ENCODE measurements at places on chromosomes 6 and 20.

GRCh38 chr6:63816401-63816981 lies 180.9 kb downstream of the PHF3 start:
- DNase-seq: no peak

- no peak for DNase-seq
Measured at GRCh38 chr20:6783752-6784151, 16.3 kb downstream of the BMP2 start.

DNA sequence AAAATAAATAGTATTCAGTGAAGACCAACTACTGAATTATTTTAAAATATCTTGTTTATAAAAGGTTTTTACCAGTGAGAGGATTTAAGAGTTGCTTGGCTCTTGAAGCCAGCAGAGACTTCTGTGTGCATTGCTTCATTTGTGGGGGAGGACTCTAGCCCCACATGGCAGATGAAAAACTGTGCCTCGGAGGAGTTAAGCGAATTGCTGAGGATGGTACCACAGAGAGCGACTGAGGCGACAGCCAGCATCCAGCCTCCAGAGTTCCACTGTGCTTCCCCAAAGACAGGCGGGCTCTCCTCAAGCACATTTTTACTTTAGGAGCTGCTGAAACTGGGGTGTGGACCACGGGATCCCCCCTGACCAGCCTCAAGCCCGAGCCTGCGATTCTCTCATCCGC lies 80.7 kb downstream of the THBS2 start:
- no peak for DNase-seq

DNA sequence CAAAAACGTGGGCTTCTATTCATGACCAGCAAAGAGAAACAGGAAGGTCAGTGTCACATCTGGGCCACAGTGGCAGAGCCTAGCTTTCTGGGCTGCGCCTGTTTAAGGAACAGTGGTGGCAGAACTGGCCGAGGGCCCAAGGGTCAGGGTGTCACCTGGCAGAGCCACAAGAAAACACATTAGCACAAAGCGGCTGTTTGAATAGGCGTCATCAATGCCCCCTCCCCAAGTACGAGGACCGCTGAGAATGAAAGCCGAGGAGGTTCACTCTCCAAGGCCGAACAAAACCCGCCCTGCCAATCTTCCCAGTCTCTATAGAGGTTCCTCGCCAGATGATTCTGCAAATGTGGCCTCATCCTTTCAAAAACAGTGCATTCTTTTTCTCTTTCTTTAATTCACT lies 125.2 kb upstream of the TRAF3IP2 start:
- DNase-seq: no peak

- DNase-seq: peak; percentile 78
Measured at GRCh38 chr6:31575335-31575901, at the start of gene TNF. TSS of gene TNF (plus strand) at chr6:31575565. CDS start at chr6:31575742, 177 bp downstream.

DNA sequence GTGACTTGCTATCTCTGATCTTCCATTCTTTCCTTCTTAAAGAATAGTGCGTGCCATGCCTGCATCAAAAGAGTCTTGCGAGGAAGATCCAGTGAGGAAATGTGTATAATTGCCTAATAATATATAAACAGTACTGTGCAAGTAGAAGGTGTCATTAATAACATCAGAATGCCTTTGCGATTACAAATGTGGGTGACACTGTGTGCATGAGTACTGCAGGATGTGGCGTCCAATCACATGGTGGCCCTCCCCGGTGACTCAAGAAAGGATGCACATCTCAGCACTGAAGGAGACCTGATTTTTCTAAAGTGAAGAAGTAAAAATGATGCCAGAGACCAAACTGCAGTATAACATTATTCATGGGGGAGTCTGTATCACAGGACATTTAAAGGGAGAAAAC lies 107.5 kb upstream of the EDN1 start:
- DNase-seq: no peak

Measured in activated T-helper 9 cell treated with anti-CD3 and anti-CD28 coated beads, Interleukin-2, amount 50 U/mL, for 16 hours (primary cell).